ENCODE measurements at places on chromosomes 2 and 18.

DNA sequence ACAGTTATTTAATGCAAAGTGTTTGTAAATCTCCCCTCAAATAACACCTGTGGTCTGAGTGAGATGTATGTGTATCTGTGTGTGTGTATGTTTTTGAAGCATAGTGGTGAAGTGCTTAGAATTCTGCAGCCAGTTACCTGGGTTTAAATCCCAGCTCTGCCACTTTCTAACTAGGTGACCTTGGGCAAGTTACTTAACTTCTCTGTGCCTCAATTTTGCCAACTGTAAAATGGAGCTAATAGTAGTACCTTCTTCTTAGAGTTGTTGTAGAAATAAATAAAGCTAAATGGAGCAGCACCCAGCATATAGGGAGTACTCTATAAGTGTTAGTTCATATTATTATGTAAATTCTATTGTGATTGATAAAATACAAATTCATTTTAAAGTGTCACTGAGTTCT, 48.9 kb downstream of the TGFA start:
- DNase-seq = no peak

DNA sequence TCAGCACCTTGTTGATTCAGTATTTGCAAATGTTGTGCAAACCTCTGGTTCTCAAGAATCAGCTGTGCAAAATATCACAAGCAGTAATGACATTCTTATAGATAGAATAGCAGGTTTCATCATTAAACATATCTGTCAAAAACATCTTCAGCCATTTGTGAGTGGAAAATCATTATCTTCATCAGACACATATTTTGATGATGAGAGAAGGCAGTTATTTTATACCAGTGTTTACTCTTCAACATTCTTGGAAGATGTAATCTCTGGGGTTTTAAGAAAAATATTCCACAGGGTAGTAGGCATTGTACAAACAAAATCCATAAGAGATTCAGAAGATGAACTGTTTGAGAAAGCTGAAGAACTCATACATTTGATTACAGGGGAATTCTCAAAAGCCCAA, 64.3 kb downstream of the FSIP2 start:
- no peak for DNase-seq

DNA sequence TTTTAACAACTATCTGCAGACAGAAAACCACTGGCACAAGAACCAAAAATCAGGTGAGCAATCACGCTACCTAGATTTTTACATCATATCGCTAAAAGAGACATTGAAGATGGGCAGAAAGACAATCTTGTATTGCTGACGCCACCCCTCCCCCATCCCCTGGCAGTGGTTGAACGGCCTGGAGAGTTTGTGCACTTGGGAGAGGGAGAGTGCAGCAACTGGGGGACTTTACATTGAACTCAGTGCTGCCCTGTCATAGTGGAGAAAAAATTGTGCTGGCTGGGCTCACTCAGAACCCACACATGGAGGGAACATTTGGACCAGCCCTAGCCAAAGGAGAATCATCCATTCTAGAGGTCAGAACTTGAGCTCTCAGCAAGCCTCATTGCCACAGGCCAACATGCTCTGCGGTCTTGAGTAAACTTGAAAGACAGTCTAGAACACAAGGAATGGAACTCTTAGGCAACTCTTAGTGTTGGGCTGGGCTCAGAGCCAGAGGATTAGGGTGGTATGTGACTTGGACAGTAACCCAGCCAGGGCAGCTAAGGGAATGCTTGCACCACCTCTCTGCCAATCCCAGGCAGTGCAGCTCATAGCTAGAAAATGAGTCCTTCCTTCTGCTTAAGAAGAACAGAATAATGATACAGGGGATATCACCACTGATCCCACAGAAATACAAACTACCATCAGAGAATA, 220.0 kb upstream of the CYP26B1 start:
- DNase-seq = peak; percentile 96

- DNase-seq = no peak
Measured at GRCh38 chr2:75562513-75562864, 1.8 kb upstream of the EVA1A start.

GRCh38 chr2:143426296-143426695, 297.1 kb downstream of the ARHGAP15 start:
- peak; percentile 22 for DNase-seq

Measured in fibroblast of the conjunctiva (primary cell).